ENCODE measurements at places on chromosomes 5 and 9. TPM values are rescaled to one million over a fixed set of nuclear protein-coding genes. Genes with fewer than 3 reads are reported as not detected.

DNA sequence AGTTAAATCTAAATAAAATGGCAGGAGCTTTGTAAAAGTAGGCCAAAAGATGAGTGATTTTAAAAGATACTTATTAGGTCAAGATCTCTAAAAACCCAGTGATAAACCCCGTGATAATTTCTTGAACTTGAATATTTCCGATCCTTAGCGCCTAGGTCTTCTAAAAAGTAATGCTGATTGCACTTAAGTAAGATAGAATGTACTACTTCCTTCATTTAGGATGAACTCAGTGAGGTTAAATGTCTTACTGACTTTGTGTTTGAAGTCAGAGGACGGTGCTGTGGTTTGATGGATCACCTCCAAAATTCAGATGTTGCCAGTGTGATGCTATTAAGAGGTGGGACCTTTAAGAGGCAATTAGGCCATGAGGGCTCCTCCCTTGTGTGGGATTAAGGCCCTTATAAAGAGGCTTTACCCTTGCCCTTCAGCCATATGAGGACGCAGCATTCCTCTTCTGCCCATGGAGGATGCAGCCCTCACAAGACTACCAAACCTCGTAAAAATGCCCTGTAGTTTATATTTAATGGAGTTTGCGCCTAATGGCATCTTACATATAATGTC lies 130.1 kb downstream of the TRIO start:
- no peak for DNase-seq

- no peak for DNase-seq
These were observed 55.1 kb downstream of the ZNF354C start for GRCh38 chr5:179115307-179115706.

DNA sequence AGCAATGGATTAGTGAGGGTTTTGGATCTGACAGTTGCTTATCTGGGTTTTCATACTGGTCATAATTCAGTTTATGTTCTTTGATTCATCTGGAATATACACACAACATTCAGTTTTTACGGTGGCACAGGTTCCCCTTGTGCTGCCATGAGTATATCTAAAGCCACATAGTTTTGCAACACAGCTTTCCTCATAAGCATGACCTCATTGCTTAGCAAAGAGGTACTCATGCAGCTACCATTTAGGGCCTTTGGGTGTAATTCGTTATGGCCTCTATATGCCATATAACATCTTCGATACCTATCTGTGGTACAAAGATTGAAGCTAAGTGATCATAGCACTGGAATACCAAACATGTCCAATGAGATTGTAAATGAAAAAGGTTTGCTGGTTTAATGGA lies 2.9 kb upstream of the RBM22 start:
- DNase-seq = no peak

- no peak for DNase-seq
These were observed 16.6 kb upstream of the ZDHHC11 start for GRCh38 chr5:867300-867870.

- no peak for DNase-seq
These were observed 205.5 kb downstream of the FGF10 start for GRCh38 chr5:44183753-44184152.

GRCh38 chr9:97310023-97310422 lies 2.6 kb downstream of the CCDC180 start:
- DNase-seq = no peak

MATR3 gene
- 725 TPM for polyA plus RNA-seq

NR5A1 gene
- not detected for polyA plus RNA-seq
